Activated naive CD8-positive, alpha-beta T cell treated with anti-CD3 and anti-CD28 coated beads for 36 hours (primary cell): ENCODE measurements at places on chromosomes 7 and 10. TPM values are rescaled to one million over a fixed set of nuclear protein-coding genes. Genes with fewer than 3 reads are reported as not detected.

DNA sequence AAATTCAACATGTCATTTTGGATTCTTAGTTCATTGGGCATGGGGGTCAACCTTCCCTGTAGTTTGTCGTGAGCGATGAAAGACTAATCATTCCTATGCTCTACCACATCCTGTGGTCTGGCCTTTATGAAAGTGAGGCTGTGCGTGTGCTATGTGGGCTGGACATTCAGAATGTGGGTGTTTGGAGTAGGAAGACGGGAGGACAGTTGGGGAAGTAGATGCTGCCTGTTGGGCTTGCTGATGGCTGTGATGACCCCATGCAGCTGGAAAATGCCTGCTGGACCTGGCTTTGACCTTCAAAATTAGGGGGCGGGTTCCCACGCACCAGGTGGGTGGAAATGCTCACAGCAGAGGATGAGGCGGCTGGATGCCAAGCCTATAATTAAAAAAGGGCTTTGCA, 90.9 kb upstream of the MKI67 start:
- peaks cover 19% of the 10 kb centered on the region for H3K4me1 ChIP-seq
- H3K27ac ChIP-seq: no peak overlapping the region
- H3K4me3 ChIP-seq: no peak overlapping the region

DNA sequence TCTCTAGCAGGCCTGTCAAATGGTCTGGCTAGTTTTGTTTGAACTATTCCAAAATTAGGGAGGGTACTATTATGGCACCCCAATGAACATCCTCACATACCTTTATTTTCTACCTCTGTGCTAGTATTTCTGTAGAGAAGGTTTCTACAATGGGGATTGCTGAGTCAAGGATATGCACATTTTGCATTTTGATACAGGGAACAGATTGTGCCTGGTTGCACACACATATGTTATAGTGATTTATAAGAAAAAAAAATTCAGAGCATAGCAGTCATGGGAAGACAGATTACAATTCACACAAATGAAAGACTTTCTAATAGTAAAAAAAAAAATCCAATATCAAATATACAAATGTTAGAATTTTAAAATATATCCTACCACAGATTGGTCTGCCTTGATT, 14.1 kb upstream of the NRBF2 start:
- no peak overlapping the region for H3K27ac ChIP-seq
- no peaks in the 10 kb centered on the region for H3K36me3 ChIP-seq
- no peaks in the 10 kb centered on the region for H3K27me3 ChIP-seq
- no peak overlapping the region for H3K4me3 ChIP-seq
- no peak for DNase-seq

ZNF804B gene
- total RNA-seq: not detected

GNAT3 gene
- total RNA-seq: not detected

DNA sequence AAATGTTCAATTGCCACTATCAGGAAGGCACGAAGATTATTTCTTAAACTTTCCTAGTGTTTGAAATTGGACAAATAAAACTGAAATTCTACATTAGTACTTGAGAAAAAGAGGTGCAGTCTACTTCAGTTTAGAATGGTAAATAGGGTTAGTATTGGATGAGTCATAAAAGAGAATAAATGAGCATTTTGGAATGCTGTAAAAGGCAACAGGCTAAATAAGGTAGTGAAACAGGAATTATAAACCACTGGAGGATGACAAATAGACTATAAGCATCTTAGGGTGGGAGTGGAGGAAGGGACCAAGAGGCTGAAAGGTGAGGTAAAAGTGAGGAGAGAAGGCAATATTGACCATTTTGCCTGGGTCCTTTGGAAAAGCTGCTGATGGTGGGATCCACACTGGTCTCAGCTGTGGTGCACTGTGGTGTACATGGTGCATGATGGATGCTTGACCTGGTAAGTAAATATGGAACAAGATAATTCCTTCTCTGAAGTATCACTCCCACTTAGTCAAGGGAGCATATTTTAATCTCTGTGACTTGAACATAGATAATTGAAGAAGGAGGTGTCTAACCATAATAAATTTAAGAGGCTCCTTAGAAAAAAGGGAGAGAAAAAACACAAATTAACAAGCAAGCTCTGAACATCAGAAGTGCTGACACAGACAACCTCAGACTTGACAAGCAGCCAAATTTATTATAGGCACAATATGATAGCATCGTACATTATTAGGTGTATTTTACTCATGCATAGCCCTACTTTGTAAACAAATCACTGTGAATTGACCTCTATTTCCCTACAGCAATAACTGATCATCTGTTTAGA, 76.4 kb upstream of the SCIN start:
- H3K27me3 ChIP-seq: peaks cover 12% of the 10 kb centered on the region
- no peaks in the 10 kb centered on the region for H3K4me1 ChIP-seq
- DNase-seq: no peak
- H3K27ac ChIP-seq: no peak overlapping the region

- H3K4me3 ChIP-seq: no peak overlapping the region
- peaks cover 55% of the 10 kb centered on the region for H3K27me3 ChIP-seq
- no peaks in the 10 kb centered on the region for H3K4me1 ChIP-seq
- no peak overlapping the region for H3K27ac ChIP-seq
- no peak for DNase-seq
Measured at GRCh38 chr10:15719049-15719898, 448 bp downstream of the ITGA8 start.

GRCh38 chr7:42197451-42197850, 39.6 kb downstream of the GLI3 start:
- no peak for DNase-seq
- peaks cover 19% of the 10 kb centered on the region for H3K4me1 ChIP-seq
- no peaks in the 10 kb centered on the region for H3K36me3 ChIP-seq
- H3K27me3 ChIP-seq: no peaks in the 10 kb centered on the region

DNA sequence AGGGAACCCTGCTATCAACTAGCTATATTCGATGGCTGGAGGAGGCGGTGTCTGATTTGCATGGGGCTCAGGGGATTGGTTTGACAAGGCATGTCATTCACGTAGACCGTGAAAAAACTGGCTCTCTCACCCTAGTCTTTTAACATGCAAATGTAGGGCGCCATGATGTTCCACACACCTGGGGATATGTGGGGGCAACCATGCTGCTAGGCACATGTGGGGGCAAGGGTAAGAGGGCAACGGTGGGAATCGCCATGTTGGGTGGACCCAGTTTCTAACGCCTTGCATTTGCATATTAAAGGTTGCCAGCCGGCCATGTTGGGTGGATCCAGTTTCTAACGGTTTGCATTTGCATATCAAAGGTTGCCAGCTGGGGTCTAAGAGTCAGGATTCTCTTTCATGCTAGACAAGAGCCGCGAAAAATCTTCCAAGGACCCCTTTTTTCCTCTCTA, 419.2 kb upstream of the NFE2L3 start:
- H3K36me3 ChIP-seq: no peaks in the 10 kb centered on the region
- H3K27ac ChIP-seq: no peak overlapping the region
- H3K4me1 ChIP-seq: no peaks in the 10 kb centered on the region
- peaks cover 13% of the 10 kb centered on the region for H3K27me3 ChIP-seq

- no peaks in the 10 kb centered on the region for H3K4me1 ChIP-seq
- H3K27ac ChIP-seq: no peak overlapping the region
- H3K4me3 ChIP-seq: no peak overlapping the region
- no peak for DNase-seq
Measured at GRCh38 chr7:45359776-45360175, 202.2 kb downstream of the RAMP3 start.

- H3K4me1 ChIP-seq: peaks cover 15% of the 10 kb centered on the region
- peaks cover 10% of the 10 kb centered on the region for H3K36me3 ChIP-seq
- no peak for DNase-seq
- H3K27ac ChIP-seq: no peak overlapping the region
- peaks cover 64% of the 10 kb centered on the region for H3K27me3 ChIP-seq
Measured at GRCh38 chr7:155488483-155489127, 30.7 kb downstream of the EN2 start.
